Esophagus mucosa (tissue), 1 donor: ENCODE measurements at places on chromosomes 4 and X. TPM values are rescaled to one million over a fixed set of nuclear protein-coding genes. Genes with fewer than 3 reads are reported as not detected.

DNA sequence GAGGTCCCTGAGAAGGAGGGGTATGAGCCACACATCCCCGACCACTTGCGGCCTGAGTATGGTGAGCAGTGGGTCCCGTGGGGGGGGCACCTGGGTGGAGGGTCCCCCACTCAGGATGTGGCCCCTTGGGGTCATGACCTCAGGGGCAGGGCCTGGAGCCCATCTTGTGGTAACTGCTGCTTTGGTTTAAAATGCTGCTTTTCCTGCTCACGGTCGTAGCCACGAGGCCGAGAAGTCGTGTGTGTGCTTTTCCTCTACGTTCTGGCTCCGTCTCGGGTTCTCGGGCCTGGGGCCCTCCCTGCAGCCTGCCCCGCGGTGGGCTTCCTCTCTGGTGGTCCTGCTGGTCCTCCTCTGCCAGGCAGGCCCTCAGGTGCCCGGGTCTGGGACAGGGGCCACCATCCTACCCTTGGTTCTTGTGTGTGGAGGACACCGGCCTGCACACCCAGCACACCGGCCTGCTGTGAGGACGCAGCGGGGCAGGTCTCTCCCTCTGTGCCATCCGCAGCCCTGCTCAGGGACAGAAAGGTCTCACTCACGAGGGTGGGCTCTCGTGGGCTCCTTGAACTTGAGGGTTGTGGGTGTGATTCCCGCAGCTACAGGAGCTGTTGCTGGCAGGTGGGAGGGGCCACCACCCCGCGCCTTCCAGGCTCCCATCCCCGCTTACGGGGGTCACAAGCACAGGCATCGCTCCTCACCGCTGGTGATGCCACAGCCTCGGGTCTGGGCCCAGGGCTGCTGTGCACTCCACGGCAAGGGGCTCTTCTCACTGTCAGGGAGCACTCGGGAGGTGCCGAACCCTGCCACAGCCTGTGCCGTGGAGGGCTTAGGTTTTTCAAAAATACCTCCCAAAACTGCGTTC is 19.6 kb downstream of the UVSSA start:
- no peak for ATAC-seq

DNA sequence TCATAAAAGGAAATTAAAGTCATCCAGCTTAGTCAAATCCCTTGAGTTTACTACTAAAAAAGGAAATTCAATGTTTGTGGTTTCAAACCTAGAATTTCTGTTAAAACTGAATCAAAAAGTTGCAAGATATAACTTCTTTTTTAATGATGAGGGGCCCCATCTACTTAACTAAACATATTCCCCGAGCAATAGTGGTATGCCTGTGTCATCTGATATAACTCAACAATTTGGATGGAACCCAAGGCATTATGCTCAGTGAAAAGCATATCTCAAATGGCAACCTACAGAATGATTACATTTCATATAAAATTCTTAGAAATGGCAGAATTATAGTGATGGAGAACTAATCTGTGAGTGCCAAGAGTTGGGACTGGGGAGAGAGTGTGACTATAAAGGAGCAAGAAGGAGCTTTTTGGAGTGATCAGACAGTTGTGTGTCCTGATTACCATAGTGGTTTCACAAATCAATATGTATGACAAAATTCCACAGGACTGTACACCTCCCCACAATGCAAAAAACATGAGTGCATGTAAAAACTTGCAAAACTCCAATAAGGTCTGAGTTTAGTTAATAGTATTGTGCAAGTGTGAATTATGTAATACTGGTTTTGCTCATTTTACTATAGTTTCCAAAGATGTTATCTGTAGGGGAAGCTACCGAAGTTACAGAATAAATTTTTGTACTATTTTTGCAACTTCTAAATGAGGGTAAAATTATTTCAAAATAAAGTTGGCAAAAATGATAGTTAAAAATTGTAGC is 323.2 kb downstream of the ARHGAP24 start:
- ATAC-seq, result no peak

- peak; percentile 79 for ATAC-seq
Measured at GRCh38 chr4:137960371-137961050, 281.6 kb downstream of the SLC7A11 start.

DNA sequence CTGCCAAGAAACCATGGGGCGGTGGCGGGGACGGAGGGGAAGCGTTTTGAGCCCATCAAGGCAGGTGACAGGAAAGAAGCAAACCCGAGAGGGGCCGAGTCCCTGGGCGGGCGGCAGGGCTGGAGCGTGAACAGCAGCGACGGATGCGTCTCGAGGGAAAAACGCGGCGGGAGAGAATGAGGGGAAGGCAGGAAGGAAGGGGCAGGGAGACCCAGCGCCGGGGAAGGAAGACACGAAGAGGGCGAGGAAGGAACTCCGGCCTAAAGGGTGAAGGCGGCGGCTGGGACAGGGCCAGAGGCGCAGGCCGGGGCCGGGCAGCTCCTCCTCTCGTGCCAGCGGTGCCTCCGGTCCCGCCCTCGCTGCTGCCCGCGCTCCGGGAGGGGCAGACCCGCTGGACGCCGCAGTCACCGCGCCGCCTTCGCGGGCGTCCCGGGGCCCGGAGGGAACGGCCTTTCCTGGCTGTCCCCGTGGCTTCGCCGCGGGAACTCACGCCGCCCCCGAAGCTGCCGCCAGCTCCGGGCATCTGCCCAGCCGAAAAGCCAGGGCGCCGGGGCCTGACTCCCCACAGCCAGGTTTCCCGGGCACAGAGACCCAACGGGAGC is 751 bp upstream of the RGS12 start:
- ATAC-seq, result peak; percentile 62

DNA sequence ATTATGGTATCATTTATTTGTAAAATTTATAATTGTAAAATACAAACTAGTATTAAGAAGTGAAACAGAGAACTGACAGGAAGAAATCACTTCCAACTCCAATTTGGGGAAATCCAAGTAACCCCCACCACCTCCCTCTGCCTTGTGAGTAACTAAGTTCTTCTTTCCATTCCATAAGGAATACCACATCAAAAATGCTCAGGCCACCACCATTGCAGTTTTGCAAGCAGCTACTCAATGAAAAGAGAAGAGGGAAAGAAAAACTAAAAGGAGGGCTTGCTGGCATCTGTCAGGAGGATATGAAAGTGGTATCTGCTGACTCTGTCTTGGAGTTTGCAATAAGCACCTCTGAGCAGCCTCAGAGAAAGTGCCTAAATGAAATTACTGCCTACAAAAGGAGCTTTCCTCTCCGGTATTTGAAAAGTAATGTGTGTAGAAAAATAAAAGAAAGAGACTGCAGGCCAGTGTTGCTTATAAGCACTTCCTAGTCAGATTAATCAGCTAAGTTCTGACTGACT is 228.7 kb downstream of the OPHN1 start:
- no peak for ATAC-seq

Gene TIMM17B
- total RNA-seq, result 33.9 TPM

DNA sequence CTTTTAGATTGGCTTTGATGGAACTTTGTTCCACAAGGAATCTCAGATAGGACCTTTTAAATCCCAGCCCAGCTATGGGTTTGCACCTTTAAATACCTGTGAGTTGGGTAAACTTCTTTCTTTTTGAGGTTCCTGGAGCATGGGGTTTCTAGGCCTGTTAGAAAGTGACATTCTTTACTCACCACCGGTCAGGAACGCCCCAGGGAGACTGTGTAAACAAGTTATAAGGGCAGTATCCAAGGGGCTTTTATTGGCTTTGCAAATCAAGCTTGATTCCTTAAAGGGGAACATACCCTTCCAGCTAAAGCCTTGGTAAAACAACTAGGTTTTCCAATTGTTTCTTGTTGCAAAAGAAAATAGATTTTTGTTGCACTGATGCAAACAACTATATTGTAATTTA is 93.4 kb downstream of the TENT5D start:
- ATAC-seq, result no peak

Gene CYP4V2
- total RNA-seq, result 3.8 TPM

Gene GPRASP2
- 3.1 TPM for total RNA-seq

- no peak for ATAC-seq
Measured at GRCh38 chr4:112517911-112518310, 1.9 kb upstream of the NEUROG2 start.

Gene DCTD
- 72.1 TPM for total RNA-seq

Gene EXOC1L
- not detected for total RNA-seq

Gene CCDC149
- 2.7 TPM for total RNA-seq

GRCh38 chrX:133983974-133984845 is 1.2 kb downstream of the GPC3 start:
- ATAC-seq, result no peak

DNA sequence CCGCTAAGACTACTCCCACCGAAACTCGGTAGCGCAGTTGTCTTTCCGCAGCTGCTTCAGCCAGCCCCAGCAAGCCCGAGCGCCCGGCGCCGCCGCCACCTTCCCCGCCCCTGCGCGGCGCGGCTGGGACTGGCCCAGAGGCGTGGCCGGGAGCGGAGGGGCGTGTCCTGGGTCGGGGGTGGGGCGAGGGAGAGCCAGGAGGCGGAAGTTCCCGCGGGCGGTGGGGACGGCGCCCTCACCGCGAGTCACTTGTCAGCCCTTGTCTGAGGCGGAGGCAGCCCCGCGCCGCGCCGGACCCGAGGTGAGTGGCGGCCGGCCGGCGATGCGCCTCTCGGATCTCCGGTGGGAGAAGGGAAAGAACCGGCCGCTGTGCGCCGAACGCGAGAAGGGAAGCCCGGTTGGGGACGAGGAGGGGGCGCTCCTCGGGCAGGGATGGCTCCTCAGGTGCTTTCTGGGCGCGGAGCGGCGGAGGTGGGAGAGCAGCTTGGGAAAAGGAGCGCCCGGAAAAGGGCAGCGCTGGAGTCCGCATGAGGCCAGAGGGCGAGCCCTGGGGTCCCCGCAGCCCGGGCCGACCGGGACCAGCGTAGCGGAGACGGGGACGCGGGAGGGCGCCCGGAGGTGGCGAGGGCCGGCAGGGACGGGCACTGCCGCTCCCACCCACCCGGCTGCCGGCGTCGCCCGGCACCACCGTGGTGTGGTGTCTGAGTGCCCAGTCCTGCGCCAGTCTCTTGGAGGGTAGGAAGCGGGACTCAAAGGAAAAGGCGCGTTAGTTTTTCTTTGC is at the start of gene PDLIM5:
TSS of gene PDLIM5 (plus strand) at position 248 of the 781 bp plus-strand sequence. CDS start 3,347 bp downstream, outside the sequence.
- ATAC-seq, result peak; percentile 94

GRCh38 chr4:20298986-20299385 is 47.3 kb downstream of the SLIT2 start:
- no peak for ATAC-seq

Gene HOPX
- total RNA-seq, result 249 TPM

- ATAC-seq, result no peak
Measured at GRCh38 chrX:9538544-9539045, 73.7 kb downstream of the TBL1X start.

GRCh38 chrX:154714925-154715324 is 36.0 kb downstream of the GAB3 start:
- peak; percentile 54 for ATAC-seq

Gene ITGB1BP2
- 0.56 TPM for total RNA-seq

- ATAC-seq, result no peak
Measured at GRCh38 chr4:63919636-63920365, 489.4 kb downstream of the TECRL start.

- no peak for ATAC-seq
Measured at GRCh38 chr4:87677731-87678130, 27.7 kb downstream of the DMP1 start.

DNA sequence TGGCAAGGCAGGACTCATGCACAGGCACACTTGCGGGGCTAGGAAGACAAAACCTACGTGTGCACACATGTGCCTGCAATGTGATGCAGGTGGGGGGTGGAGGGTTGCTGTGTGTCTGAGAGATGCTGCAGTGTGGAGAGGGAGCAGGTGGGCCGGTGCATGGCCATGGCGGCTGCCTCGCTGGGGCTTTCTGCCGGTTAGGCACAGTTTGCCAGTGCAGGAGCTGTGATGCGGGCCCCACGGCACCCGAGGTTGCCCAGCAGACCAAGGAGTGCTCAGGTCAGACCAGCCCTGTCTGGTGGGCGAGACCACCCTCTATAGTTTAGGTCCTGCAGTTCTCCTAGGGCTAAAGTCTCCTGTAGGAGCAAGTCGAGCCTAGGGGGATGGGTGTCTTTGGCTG is 4.4 kb upstream of the AFM start:
- no peak for ATAC-seq

Gene ADAMTS3
- total RNA-seq, result 0.32 TPM

GRCh38 chrX:6693051-6693450 is 158.1 kb upstream of the VCX3A start:
- no peak for ATAC-seq

DNA sequence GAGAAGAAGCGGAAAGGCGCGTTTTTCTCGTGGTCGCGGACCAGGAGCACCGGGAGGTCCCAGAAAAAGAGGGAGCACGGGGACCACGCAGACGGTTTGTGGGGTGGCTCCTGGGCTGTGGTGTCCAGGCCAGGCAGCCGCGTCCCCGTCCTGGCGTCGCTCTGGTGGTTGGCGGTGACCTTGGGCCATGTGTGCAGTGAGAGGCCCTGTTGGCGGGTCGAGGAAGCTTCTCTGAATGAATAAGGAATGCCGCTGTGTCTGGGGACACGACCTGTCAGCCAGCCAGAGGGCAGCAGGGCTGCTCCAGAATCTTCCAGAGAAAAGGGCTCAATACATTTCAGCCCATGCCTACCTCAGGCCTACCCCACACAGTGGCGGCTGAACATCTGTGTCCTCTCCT is 24.3 kb upstream of the HGFAC start:
- no peak for ATAC-seq

DNA sequence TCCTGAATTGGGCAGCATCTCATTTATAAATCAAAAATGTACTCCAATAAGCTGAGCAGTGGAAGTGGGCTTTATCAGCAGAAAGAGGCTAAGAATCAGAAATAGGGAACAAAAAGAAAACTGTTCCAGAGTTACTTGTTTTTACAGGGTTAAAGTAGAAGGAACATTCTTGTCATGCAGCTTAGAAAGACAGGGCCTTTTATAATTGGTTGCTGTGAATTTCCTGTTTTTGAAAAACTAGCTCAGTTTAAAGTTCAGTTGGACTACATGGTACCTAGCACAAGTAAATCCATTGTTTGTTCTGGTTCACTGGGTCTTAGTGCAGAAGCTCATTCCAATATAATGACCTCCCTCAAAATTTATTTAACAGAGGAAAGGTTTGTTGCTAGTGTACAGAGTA is 200.8 kb downstream of the GRIA2 start:
- no peak for ATAC-seq

- no peak for ATAC-seq
Measured at GRCh38 chr4:38365748-38366310, 298.2 kb upstream of the KLF3 start.

Gene TRPC3
- not detected for total RNA-seq

GRCh38 chr4:173160871-173161270 is 7.7 kb upstream of the GALNT7 start:
- ATAC-seq, result no peak

Gene MTNR1A
- not detected for total RNA-seq

DNA sequence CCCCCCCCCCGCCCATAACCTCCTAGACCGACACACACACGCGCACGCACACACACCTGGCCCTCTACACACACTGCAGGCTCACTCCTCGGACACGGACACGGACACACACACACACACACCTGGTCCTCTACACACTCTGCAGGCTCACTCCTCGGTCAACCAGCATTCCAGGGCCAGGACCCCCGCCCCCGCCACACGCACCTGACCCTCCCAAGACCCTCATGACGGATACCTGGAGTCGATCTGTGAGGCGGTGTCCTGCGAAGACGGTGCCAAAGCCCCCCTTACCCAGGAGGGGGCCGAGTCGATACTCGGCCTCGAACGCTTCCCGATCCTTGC is 552 bp downstream of the PIM2 start:
- no peak for ATAC-seq
